CD4-positive, alpha-beta T cell treated with Interleukin-15 for 4 hours (primary cell): ENCODE measurements at places on chromosomes 6 and 20.

DNA sequence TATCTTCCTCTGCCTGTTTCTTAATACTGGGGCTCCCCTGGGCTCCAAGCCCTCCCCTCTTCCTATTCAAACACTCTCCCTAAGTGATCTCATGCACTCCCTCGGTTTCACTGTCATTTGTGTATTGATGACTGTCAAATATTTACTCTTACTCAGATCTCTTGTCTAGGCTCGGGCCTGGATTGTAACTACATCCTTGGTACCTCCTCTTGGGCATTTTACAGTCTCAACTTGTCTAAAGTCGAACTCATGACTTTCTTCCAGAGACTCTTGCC lies 189.4 kb upstream of the PRDM1 start:
- no peak for DNase-seq

GRCh38 chr6:93829009-93829408 lies 409.6 kb upstream of the EPHA7 start:
- no peak for DNase-seq

DNA sequence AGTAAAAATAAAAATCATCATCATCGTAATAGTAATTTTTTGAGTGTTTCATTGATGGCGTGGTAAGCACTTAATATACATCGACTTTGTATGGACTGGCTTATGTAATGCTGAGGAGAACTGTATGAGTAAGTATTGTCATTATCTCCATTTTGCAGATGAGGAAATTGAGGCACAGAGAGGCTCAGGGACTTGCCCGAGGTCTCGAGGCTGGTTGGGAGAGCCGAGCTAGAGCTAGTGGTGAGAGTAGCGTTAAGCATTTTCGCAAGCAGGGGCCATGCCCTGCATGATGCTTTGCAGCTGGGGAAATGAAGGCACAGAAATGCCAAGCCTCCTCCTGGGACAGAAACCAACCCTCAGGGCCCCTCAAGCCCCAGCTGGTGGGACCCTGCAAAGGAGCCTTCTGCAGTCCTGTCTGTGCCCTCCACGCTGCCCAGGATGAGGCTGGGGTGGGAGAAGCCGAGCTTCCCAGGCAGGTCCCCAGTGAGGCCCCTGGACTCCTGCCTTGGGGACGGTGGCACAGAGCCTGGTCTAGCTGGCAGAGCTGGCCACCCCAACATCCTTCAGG lies 31.1 kb upstream of the STX16 start:
- no peak for DNase-seq

- no peak for DNase-seq
Measured at GRCh38 chr6:153129873-153130514, 1.1 kb downstream of the RGS17 start.
